ENCODE measurements at places on chromosomes 7 and 10. TPM values are rescaled to one million over a fixed set of nuclear protein-coding genes. Genes with fewer than 3 reads are reported as not detected.

The SPDYE5 gene
- 0.38 TPM for total RNA-seq

The PDK4 gene
- total RNA-seq, result 50.6 TPM

The FZD8 gene
- total RNA-seq, result 14.8 TPM

The HABP2 gene
- total RNA-seq, result not detected

The FRMPD2 gene
- 0.35 TPM for total RNA-seq

The AGR3 gene
- 122 TPM for total RNA-seq

The GLI3 gene
- 56.3 TPM for total RNA-seq

The ITGA8 gene
- total RNA-seq, result 3.4 TPM

The PAOX gene
- 8.3 TPM for total RNA-seq

The CHST12 gene
- total RNA-seq, result 10.7 TPM

DNA sequence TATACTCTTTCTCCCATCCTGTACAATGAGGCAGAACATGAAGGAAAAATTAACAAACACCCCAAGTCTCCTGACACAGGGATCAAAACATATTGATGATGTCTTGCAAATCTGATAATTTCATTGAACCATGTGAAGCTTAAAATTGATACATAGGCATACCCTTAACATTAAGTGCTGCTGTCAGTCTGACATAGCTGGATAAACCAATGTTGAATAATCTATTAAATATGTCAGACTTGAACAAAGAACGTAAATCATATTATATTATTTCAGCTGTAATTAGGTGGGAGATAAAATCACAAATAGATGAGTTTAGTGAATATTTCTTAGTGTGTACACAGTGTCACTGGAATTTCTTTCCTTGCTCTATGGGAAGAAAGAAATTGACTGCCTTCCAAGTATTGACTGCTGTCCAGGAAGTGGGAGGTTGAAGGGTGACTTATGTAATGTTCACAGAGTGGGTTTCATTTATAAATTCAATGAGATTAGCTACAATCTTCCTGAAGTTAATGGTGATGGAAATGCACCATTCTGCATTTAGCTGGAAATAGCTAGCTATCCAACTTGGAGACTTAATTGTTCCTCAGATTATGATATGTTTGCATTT, 170.8 kb downstream of the AUTS2 start:
- no peak for DNase-seq

DNA sequence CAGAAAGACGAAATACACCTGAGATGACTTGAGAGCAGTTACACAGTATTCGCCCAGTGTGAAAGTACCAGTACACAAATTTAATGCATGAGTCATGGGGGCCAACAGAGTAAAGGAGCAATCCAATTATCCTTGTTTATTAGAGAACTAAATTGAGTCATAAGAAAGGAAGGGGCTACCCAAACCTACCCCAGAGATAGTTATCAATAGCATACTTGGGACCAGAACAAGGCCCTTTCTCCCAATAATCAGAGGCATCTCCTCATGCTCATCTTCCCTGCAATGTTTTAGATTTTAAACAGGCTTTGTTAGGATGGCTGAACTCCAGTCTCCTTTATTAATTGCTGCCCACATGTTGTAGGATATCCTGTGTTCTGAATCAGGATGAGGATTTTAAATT, 239.7 kb upstream of the LRGUK start:
- no peak for DNase-seq

- no peak for DNase-seq
These were observed 1.1 kb upstream of the TFAM start for GRCh38 chr10:58384095-58384494.

DNA sequence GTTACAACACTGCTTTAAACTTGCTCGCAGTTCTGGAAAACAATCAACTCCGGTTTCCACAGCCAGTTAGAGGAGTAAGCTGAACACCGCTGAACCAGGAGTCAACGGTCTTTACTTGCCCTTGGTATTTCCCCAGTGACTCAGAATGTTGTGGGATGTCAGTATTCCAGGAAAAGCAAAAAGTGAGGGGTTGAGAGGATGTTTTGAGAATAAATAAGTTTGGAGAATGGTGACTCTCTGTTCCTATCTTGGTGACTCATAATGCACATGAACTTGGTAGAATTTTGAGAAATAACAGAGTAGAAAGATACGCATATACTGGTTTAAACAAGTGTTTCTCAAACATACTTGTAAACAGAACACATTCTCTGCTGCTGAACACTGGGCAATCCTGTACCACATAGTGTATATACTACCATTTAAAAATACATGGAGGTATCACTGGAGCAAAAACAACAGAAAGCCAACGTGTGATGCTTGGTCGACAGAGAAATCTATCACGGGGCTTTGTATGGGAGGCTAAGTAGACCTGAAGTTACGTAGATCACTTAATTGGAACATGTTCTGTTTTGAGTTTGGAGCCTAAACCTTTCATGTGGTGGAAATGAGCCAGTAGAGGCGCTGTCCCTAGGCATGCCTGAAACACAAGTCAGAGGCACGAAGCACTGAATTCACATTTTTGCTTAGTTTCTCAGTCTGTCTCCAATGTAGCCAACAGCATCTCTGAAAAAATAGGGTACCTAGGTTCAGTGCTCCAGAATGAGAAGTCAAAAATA, 534.3 kb downstream of the PARD3 start:
- no peak for DNase-seq

DNA sequence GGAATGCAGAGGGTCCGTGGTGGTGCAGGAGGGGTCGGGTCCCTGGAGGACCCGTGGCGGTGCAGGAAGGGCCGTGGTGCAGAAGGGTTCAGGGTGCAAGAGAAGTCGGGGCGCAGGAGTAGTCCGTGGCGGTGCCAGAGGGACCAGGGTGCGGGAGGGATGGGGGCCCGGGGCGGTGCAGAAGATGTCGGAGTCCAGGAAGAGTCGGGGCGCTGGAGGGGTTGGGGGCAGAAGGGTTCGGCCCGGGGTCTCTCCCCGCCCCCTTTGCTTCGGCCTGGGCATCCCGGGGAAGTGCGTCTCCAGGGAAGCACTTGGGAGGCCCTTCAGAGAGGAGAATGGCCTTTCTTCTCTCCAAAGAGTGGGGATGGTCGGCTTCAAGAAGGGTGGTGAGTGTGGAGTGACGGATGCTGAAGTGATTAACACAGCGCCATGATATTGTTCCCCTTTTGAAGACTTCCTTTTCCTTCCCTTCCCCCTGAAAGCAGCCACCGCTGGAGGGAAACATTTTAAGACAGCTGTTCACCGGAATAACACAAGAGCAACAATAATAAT, 997 bp downstream of the WDR37 start:
- DNase-seq, result no peak

DNA sequence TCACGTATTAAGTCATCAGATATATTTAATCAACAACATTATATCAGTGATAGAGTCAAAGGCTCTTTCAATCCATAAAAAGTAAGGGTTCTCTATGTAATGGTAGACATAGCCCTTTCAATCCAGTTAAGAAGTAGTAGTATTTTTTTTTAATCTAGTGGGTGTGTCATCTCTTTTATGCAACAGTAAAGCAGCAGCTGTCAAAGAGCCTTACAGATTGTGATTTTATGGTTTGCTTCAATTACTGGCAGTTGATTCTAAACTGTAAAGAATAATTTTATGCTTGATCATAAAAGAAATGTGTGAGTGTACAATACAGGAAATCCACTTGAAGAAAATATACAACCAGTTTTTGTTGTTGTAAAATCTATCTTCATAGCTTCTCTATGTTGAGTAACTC, 902.6 kb upstream of the MBL2 start:
- DNase-seq, result no peak

Measured in mucosa of descending colon (tissue), 3 donors.